Dermis microvascular lymphatic vessel endothelial cell (primary cell): ENCODE measurements at places on chromosomes 12 and 14.

GRCh38 chr12:80186727-80187217 is 87.4 kb downstream of the OTOGL start:
- DNase-seq: peak; percentile 97

DNA sequence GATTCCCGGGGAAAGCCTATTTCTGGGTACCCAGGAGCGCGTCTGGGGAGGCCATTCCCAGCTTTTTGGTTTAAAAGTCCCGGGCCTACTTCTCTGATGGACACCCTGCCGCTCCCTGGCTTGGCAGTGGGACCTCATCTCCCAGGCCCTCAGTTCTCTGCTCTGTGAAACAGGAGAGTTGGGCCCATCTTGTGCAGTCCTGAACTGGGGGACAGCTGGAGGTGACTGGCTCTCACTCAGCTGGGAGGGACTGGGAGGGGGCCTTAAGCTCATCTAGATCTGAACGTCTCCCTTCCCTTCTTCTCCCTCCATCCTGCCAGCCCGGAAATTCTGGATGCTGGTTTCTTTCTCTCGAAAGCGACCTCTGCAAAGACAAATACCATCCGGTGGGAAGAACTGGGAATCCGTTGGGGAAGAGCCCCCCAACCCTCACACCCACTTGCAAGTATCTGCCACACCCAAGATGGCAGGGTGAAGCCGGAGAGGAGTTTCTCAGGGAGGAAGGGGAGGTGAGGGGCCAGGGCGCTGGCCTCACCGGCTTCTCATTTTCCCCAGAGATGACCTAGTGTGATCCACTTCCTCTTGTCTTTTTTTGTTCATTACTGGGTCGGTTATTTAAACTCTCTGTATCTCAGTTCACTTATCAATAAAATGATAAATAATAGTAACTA is 1.4 kb downstream of the RIN3 start:
- no peak for DNase-seq

DNA sequence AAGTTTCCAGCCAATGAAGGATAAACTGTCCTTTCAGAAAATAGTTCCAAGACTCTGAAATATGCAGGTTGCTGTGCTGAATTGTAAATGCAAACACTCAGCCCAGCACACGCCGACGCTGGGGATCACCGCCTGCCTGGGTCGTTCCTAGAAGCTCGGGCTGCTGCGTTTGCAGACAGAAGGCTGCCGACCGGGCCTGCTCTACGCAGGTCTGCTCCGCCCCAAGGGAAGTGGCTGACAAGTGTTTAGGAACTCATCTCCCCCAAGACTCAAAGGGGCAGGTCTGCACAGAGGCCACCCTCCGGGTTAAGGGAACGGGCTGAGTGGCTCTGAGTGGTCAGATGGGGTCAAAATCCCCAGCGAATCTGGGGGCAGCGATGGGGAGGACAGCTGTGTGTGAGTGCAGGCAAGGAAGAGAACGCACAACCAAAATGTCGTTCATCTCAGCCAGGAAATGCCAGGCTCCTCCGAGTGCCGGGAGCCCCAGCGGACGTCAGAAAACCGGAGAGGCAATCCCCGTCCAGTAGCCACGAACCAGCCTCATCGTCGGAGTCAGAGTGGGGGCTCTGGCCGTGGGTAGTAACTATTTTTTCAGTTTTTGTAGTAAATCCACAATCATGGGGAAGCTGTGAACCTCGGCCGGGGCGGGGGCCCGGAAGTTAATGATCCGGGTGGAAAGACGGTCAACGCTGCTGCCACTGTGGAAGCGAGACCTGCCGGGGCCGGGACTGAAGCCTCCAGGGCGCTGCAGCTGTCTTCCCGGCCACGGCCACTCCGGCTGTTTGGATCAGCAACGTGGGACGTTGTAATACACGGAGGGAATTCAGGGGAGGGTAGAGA is 6.0 kb downstream of the GALNT9 start:
- no peak for DNase-seq

DNA sequence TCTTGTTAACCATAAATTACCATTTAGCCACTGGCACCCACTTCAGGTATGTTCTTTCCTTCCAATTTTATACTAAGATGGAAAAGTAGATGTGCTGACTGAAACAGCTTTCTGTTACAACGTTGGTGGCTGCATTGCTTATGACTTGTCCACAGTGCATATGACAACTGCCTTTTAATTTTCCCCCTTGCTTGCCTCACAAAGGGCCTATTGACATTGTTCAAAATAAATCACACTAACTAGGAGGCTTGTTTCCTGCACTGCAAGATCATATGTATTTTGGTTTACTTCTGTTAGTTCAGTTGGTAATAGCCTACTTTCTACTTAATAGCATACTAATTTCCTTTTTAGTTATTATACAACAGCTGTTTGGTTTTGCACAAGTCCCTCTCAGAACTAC is 55.4 kb downstream of the SCAF11 start:
- DNase-seq: no peak

DNA sequence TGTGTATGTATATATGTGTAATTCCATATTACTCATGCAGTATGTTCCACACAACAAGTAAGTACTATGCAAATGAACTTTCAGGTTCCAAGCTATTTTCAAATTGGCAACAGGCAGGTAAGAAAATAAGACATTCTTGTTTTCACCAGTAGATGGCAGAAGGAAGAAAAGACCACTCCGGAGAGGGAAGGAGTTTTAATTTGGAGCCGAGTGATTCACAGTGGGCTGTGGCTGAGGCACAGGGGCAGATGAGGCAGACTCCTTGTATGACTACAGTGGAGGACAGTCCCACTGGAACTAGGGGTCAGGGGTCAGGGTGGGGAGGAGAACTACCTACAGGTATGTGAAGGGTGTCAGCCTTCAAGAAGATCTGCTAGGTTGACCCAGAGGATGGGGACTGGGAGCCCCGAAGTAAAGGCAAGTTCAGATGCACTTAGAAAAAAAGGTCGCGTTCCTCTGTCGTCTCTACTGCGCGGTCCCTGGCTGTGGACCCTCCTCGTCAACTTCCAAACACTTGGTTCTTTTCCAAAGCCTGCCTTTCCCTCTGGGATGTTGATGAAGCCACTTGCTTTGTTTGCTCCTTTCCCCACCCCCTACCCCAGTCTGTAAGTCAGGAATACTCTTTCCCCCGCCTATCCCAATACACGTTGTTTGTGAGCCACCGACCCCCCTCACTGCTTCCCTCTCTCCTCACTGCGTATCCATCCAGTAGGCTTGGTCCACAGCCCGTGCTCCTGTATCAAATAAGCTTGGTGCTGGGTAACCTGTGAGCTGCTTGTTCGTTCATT is 24.1 kb downstream of the DDX47 start:
- peak; percentile 81 for DNase-seq

DNA sequence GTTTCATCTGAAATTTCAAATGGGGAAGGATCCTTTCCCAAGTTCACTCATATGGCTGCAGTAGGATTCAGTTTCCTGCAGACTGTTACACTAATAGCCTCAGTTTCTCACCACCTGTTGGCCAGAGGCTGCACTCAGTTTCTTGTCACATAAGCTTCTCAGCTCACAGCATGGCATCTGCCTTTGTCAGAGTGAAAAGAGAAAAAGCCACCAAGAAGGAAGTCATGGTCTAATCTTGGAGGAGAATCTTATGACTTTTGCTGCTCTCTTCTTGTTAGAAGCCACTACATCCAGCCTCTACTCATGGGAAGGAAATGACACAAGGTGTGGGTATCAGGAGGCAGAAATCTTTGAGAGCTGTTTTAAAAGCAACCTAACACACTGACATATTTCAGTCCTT is 39.4 kb upstream of the BTG1 start:
- no peak for DNase-seq

DNA sequence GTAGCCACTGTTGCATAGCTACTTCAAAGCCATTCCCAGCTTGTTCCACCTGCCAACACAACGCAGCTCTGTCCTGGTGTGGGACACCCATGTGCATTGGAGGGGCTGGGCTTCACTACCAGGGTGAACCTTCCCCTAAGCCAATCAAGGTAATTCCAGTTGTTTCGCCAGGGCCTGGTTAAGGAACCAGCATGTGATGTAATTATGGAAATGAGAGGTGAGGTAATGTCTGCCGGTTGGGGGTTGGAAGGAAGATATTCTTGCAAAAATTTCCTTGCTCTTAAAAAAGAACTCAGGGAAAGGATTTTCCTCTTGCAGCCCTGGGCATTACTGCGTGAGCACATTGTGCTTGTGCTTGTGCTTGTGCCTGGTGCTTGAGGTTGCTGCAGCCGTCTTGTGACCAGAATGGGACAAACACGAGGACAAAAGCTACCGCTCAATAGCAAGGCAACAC is 14.9 kb downstream of the TUBA1C start:
- no peak for DNase-seq

- DNase-seq: no peak
Measured at GRCh38 chr14:55715889-55716288, 135.9 kb downstream of the KTN1 start.

DNA sequence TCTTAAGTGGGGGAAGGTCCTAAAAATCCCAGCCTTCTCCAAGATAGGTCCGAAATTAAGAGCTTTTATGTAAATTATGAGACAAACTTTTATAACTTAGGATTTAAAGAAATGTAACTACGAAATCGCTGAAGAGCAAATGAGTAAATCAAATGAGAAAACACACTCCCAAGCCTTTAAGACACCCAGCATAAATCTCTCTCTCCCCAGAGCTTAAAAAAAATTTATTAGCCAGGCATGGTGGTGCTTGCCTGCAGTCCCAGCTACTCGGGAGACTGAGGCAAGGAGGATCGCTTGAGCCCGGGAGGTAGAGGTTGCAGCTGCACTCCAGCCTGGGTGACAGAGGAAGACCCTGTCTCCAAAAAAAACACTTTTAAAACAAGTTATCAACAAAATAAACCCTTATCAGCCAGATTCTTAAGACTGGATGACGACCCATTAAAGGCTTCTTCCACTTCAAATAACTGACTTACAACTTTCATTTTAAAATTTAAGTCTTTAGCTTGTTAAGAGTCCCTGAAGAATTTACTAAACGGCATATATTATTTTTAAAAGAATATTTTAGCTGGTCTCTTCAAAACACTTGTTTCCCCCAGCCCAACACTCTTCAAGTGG is 3.2 kb downstream of the PTGES3 start:
- no peak for DNase-seq

GRCh38 chr12:49051373-49051764 is 9.2 kb downstream of the KMT2D start:
- no peak for DNase-seq

DNA sequence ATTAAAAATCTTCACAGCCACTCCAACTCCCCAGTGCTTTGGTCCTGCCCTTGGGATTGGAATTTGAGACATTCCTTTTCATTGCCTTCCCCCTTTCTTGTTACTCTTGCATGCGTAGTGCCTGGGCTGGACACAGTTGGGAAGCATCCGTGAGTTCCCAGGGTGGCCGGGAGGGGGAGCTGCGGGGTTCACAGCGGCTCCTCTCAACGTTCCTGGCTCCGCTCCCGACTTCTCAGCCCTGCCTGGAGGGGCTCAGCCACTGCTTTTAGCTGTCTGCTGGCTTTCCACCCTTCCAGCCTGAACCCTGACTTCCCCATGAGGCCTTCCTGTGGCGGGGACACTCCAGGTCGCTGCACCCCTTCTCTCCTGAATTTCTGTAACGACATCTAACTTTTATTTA is 3.2 kb downstream of the TEX52 start:
- peak; percentile 72 for DNase-seq

DNA sequence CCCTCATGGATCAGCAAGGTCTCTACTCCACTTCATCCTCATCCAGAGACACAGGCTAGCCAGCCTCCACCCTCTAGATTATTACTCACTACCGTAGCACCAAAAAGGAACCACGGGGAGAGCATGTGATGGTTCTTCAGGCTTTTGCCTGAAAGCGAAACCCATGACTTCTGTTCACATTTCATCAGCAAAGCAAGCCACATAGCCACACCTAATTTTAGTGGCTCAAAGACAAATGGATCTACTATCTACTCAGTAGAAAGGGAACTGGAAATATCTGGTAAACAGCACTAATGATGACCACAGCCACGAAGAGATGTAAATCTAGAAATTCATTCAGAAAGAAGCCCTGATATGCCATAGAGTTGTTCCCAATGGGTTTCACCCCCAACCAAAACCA is 51.4 kb downstream of the VCPKMT start:
- no peak for DNase-seq

DNA sequence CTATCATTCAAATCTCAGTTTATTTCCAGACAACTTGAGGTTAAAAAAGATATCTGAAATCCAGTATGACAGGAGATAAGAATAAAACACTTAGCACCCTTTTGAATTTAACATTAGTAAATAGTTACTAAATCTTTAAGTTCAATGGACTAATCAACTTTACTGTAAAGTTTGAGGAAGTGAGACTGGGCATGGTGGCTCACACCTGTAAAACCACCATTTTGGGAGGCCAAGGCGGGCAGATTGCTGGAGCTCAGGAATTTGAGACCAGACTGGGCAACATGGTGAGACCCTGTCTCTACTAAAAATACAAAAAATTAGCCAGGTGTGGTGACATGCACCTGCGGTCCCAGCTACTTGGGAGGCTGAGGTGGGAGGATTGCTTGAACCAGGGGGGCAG is 40.3 kb upstream of the CERS5 start:
- no peak for DNase-seq

DNA sequence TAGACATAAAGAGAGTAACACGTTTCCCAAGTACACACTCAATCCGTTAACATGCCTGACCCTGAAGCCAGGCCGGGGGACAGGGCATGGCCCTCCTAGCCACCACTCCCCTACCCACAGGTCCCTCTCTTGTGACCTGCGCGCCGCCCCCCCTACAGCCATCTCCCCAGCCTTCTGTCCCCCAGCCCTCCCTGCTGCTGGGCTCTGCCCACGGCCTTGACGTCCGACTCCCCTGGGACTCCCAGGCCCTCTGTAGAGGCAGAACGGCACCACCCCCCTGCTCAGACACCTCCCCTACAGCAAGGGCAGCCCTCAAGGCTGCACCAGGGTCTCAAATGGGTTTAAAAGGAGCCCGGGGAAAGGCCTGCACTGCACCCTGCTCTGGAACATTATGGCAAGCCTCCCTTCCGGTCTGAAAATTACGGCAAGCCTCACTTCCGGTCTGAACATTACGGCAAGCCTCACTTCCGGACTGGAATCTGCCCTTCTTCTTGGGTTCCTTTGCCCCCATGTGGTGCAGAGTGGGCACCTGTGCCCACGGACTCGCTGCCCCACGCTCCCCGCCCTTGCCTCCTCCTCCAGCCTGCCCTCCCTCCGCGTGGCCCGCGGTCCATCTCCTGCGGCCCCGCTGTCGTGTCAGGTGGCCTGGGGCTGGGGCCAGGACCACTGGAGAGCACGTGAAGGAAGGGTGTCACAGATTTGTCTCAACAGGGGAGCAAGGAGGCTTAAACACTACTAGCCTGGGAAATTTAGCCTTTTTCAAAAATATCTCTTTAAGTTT is 77.6 kb downstream of the MOK start:
- no peak for DNase-seq
